ENCODE measurements at places on chromosomes 11 and 22. TPM values are rescaled to one million over a fixed set of nuclear protein-coding genes. Genes with fewer than 3 reads are reported as not detected.

GRCh38 chr22:22910272-22911240 lies 22.9 kb downstream of the IGLL5 start:
- DNase-seq, result no peak

GRCh38 chr22:35426801-35427140 lies 26.8 kb downstream of the MCM5 start:
- DNase-seq, result no peak

- DNase-seq, result no peak
Measured at GRCh38 chr11:109209572-109209971, 212.4 kb upstream of the C11orf87 start.

Gene OR4D5
- not detected for total RNA-seq

Gene HORMAD2
- total RNA-seq, result 0.78 TPM

Gene RIC3
- total RNA-seq, result 55.7 TPM

- no peak for DNase-seq
Measured at GRCh38 chr11:103043826-103044678, 47.9 kb downstream of the DCUN1D5 start.

DNA sequence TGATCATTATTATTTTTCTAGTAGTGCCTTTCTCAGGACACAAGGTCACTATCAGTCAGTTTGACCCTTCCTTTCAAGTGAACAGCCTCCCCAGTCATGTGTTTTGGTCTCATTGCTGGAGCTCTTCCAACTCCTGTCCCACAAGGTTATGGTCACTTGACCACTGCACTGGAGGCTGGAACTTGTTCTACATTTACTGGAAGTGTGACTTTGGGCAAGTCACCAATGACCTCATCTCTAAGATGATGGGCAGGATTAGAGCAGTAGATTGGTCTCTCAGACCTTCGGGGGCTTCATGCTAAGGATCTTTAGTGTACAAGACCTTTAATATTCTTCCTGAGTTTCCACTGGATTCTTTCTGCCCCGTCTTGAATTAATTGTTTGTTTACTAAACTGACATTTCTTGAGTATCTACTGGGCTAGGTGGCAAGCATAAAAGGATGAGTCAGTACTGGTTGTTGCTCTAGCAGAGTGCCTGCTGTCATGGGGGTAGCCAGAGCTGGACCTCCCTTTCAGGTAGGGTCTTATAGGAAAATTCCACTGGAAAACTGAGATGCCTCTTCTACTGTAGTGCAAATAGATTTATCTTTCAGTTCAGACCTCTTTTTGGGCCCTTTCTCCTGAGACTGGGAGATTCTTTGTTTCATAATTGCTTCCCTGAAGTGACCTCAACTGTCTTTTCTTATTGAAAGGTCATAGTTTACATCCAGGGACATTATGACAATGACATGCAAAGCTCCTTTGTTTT lies 106.8 kb downstream of the GRAMD1B start:
- DNase-seq, result no peak

Gene BEST1
- 1.2 TPM for total RNA-seq

DNA sequence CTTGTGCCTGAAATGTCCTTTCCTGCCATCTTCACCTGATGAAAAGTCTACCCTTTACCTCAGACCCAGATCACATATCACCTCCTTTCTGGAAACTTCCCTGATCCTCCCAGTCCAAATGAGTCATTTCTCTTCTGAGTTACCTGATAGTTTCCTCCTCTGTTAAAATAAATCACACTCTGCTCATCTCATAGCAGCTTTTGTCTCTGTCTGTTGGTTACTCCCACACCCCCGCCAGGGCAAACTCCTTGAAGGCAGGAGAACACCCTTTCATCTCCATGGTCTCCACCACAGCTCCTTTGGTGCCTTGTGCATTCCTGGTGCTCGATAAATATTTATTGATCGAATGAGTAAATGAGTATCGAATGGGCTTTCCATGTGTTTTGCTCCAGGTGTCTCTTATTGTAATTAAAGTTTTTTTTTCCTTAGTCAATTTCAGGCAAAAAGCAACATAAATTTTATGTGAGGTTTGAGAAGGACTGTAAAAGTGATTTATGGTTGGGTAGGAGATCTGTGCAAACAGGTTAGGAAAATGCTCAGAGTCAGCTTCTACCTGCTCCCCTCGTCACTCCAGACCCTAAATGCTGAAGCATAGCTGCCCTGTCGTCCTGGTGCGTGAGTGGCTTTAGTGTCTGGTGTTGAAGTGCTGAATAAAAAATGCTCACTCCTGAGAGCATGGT lies 178.2 kb downstream of the GRIK4 start:
- DNase-seq, result no peak

- no peak for DNase-seq
Measured at GRCh38 chr22:38773363-38773946, 17.7 kb upstream of the SUN2 start.

Gene HEPN1
- not detected for total RNA-seq

Gene C11orf21
- total RNA-seq, result 0.16 TPM

- DNase-seq, result no peak
Measured at GRCh38 chr11:130471731-130472433, 23.4 kb downstream of the ADAMTS15 start.

Gene IL17REL
- not detected for total RNA-seq

DNA sequence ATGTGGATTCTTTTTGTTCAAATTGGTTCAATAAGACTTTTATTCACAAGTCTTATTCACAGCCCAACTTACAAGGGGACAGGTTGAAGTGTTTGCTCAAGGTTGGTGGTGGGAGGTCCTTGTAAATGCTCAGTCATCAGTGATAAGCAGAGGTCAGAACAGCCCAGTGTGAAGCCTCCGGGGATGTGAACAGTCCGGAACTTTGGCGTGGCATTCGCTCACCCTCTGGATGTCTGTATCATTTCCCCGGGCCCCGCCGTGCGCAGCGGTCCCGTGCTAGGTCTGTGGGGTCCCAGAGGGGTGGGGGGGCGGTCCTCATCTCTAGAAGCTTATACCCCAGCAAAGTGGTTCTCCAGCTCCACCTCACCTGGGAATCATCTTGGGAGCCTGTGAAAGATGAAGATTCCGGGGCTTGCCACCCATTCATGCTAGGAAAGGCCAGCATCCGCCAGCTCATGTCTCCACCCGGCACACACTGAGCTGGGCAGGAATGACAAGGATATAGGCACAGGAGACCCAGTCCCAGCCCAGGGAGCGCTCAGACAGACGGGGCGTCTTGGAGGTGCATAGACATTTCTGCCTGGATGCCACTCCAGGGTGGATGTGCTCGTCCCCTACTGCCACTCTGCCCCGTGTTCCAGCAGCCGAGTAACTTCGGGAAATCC lies 327.5 kb downstream of the TBC1D22A start:
- DNase-seq, result no peak

DNA sequence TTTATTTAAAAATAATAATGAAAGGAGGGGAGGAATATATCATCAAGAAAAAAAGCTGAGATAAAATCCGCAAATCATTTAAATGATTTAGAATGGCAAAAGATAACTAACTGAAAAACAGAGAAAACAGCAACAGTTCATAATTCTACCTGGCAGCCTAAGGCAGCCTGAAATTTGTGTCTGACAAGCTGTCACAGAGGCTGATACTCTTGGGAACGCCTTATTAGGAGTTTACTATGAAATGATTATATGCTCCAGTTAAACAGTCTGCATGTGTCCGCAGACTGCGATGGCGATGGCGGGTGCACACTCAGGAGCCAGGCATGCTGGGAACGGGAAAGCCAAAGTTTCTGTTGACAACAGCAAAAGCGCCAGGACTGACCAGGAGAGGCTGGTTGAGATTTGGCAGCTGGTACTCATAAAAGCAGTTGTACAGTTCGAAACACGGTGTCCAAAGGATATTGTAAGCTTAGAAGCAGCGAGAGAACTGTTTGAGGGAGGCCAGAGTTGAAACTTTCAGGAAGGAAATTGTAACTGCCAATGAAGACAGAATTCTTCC lies 172.9 kb upstream of the MPPED2 start:
- DNase-seq, result no peak

DNA sequence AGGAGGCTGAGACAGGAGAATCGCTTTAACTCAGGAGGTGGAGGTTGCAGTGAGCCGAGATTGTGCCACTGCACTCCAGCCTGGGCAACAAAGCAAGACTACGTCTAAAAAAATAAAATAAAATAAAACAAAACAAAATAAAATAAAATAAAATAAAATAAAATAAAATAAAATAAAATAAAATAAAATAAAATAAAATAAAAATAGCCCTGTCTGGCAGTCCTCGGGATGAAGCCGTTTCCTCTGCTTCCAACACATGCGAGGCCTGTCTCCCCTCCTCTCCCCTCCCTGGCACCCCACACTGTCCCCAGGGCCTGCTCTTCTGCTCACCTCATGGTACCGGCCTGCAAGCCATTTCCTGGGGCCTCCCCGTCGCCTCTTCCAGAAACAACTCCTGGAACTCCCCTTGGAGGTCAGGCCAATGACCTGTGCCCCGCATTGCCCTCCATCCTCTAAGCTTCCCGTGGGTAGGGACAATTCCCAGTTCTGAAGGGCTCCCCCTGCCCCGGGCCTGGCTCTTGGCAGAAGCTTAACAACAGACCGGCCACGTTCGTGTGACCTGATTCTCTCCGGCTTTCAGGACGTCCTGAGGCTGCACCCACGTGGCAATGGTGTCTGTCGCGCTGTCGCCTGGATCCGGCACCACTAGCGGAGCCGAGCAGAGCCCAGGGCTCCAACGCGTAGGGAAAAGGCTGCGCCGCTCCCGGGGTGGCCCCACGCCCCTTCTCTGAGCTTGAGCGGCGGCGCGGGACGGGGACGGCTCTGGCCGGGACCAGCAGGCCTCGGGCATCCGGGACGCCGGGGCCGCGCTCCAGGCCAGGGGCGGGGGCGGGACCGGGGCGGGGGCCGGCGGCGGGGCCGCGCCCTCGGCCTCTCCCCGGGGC lies 456 bp upstream of the PARVB start:
- DNase-seq, result no peak

- no peak for DNase-seq
Measured at GRCh38 chr22:50600967-50601668, 525 bp downstream of the MAPK8IP2 start.

Gene TECTA
- total RNA-seq, result 1.7 TPM

Gene ETS1
- 14.0 TPM for total RNA-seq

Gene VPREB1
- not detected for total RNA-seq

- DNase-seq, result no peak
Measured at GRCh38 chr11:36510594-36510942, 496 bp upstream of the TRAF6 start.

Gene SOX6
- total RNA-seq, result 39.3 TPM

Gene RHBDD3
- total RNA-seq, result 14.3 TPM

DNA sequence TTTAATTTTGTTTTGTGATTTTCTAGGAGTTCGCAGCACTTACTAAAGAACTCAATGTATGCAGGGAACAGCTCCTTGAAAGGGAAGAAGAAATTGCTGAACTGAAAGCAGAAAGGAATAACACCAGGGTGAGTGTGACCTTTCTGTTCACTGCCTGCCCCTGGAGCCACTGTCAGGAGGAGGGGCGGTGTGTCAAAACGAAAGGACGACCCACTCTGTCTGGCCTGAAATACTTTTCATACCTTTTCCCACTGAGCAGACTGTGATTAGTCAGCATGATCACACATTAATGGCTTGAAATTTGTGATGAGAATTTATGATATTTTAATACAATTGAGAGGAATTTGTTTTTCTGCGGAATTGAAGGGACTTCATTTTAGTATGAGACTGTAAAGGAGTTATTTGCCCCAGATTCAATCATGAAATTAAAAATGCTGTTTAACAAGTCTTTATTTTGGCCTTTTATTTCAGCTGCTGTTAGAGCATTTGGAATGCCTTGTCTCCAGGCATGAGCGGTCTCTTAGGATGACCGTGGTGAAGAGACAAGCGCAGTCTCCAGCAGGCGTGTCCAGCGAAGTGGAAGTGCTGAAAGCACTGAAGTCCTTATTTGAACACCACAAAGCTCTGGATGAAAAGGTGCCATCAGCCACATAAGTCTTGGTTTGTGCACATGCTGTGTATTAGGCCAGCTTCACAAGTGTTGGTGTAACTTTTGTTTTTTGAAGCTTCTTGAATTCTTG lies 54.1 kb downstream of the PPFIA1 start:
- DNase-seq, result no peak

Gene CAT
- total RNA-seq, result 63.3 TPM

GRCh38 chr11:2521081-2521732 lies 76.4 kb downstream of the KCNQ1 start:
- DNase-seq, result no peak

- DNase-seq, result no peak
Measured at GRCh38 chr11:68904248-68904847, 657 bp downstream of the IGHMBP2 start.

- DNase-seq, result no peak
Measured at GRCh38 chr22:46941968-46942798, 179.7 kb downstream of the TBC1D22A start.

Gene HEPHL1
- not detected for total RNA-seq

DNA sequence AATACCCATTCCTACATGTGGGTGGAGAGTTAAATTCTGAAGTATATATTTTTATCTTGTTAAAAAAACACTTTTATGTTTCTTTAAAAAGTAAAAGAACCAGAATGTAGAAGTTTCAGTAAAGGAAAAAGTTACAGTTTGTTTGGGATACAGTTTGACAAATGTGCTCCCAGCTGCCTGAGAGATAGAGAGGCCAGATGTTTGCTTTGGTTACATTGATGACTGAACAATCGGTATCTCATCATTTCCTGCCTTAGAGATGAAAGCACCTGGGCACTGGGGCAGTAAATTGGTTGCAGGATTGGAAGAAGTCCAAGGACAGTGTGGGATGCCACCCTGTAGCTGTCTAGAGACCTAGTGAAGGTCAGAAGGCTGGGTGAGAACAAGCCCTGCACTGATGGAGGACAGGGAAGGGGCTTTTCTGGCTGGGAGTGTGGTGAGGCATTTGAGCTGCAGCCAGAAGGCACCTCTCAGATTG lies 16.6 kb downstream of the MED15 start:
- DNase-seq, result no peak

DNA sequence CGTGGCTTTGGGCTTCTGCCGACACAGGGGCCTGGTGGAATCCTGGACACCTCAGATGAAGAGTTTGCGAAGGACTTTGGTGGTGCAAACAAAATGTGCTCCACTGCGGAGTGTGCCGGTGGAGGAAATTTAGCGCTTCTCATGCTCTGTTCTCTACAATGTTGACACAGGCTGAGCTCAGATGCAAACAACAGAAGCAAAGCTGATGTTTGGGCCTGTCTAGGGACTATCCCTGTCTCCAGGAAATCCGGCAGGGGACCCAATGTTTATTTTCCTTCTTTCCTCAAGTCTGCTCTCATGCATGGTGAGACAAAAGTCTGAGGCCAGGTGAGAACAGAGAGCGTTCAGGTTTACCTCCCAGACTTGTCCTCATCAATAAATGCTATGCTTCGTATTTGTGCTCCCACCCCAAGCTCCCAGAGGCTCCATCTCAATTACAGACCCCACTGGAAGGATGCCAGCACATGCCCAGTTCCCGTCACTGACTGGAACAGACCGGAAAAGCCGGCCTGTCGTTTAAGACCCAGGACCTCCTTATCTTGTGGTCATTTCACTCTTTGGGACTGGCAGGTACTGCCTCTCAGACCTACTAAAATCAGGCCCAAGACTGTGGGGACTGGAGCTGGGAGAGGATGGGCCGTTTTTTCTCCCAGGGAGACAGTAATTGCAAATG lies 105.7 kb upstream of the B3GAT1 start:
- no peak for DNase-seq
